Lower leg skin (tissue), 4 donors: ENCODE measurements at places on chromosomes 5 and 9.

DNA sequence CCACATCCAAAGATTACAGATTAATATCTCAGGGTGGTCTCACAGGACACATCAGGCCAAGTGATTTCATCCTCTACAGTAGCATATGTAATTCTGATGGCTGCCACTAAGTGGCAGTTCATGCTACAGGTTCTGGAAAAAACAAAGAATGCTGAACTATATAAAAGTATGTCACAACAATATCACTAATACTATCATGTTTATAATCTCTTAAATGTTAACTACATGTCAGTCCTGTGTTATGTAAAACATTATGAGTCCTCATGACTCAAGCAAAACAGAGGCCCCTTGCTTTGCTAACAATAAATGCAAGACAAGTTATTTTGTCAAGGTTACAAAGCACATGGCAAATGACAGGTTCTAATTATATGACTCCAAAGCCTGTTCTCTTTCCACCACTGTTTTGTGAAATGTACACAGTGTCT, 233.2 kb downstream of the FBXL17 start:
- no peak for DNase-seq

DNA sequence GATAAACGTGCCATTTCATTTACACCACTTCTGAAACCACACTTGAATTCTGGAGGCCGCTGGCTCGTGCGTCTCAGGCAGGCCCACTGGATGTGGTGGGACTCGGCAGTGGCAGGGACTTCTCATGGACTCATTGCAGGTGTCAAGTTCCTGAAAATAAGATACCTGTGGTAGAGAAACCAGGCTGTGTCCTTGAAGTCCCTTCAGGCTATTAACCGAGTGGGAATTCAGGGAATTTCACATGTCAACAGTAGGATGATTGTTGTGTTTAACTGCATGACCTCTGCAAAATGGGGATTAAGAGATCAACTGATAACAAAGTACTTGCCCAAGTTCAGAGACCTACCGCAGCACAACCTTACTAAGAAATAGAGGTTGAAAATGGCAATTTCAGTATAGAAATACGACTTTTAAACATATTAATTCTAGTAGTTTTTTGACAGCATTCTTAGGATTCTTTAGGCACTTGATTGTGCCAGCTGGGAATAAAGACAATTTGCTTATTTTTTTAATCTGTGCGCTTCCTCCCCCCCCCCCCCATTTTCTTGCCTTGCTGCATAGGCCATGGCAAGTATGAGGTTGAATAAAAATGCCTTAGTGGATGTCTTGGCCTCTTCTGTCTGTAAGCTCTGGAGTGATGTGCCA, 26.8 kb downstream of the TRIP13 start:
- DNase-seq = no peak

- no peak for DNase-seq
These were observed 29.7 kb downstream of the GPR21 start for GRCh38 chr9:123063177-123063598.

- no peak for DNase-seq
These were observed 153.9 kb downstream of the GPBP1 start for GRCh38 chr5:57327561-57328367.

GRCh38 chr5:163303718-163304117, 133.7 kb upstream of the CCNG1 start:
- no peak for DNase-seq

DNA sequence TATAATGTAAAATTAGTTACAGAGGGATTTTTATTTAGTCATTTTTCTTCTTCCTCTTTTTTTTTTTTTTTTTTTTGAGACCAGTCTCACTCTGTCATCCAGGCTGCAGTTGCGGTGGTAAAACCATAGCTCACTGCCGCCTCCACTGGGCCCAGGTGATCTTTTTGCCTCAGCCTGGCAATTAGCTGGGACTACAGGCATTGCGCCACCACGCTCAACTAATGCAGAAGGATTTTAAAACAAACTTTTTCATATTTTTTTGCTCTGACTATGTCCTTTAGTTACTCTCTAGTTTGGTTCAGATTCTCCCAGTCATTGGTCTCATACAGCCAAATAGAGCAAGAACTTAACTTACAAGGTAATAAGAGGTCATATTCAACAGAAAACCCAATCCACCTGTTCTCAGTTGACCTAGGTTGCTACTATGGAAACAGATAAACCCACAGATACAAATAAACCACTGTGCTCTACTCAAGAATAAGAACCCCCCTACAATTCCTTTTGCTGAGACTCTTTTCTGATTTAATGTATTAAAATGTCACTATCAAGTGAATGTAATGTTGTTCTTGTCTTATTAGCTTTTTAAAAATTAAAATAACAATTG, 50.1 kb upstream of the TTC39B start:
- no peak for DNase-seq

GRCh38 chr5:82416512-82416911, 138.4 kb upstream of the RPS23 start:
- DNase-seq = no peak

GRCh38 chr5:129384736-129385135, 75.4 kb upstream of the ADAMTS19 start:
- no peak for DNase-seq

GRCh38 chr5:142883438-142883837, 113.3 kb downstream of the ARHGAP26 start:
- DNase-seq = no peak

DNA sequence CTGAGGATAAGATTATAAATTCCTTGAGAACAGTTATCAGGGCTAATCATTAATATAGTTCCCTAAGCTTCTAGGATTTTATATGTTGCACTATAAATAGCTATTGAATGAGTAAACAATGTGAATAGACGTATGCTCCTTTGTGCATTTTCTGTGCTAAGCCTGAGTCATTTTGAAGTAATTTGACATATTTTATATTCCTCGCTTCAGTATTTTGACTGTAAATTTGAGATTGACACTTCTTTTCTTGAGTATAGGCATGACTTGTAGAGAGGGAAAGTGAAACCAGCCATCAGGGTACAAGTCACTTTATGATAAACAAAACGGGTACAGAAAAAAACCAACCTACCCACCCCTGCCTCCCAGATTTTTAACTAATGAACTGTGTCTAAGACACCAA, 367.7 kb upstream of the PRR16 start:
- no peak for DNase-seq

GRCh38 chr9:1284727-1285126, 234.6 kb downstream of the DMRT2 start:
- DNase-seq = no peak
